ENCODE measurements at places on chromosomes 12 and 14.

- no peak for DNase-seq
Measured at GRCh38 chr12:6639151-6639801, 3.5 kb upstream of the LPAR5 start.

GRCh38 chr12:76183459-76184186, 99.1 kb upstream of the NAP1L1 start:
- DNase-seq: no peak

GRCh38 chr12:60174476-60174875, 578.6 kb downstream of the SLC16A7 start:
- no peak for DNase-seq

DNA sequence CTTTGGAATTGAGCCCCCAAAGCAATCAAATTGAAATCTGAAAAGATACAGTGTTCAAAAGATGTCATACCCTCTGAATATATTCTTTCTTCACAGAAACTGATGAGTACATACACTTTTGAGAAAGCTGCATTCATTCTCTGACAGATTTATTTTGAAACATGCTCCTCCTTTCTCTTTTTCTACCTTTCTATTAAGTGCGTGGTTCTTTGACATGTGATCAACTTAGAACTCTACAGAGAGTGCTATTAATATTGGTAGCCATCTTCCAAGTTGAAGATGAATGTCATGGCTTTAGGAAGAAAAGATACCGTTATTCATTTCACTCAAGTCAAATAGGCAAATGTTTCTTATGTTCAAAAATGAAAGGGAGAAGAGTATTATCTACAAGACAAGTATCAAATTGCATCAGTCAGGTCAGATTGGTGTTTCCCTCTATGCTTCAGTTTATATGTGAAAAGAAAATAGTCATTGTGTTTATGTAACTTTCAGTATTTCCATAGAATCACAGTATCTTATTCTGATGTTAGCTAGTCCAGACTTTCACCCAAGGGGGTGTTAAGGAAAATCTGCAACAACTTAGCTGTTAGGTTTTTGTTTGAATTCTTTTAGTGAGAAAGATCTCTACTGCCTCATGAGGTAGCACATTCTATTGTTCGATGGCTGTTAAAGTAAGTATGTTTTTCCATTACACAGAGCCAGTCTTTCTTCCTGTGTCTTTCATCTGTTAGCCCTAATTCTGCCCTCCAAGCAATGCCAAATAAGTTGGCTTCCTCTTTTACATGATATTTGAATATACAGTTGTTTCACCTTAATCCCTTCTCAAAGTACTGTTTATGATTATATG, 55.4 kb upstream of the GARIN2 start:
- no peak for DNase-seq

GRCh38 chr12:83386527-83387264, 700.0 kb downstream of the TMTC2 start:
- DNase-seq: no peak

DNA sequence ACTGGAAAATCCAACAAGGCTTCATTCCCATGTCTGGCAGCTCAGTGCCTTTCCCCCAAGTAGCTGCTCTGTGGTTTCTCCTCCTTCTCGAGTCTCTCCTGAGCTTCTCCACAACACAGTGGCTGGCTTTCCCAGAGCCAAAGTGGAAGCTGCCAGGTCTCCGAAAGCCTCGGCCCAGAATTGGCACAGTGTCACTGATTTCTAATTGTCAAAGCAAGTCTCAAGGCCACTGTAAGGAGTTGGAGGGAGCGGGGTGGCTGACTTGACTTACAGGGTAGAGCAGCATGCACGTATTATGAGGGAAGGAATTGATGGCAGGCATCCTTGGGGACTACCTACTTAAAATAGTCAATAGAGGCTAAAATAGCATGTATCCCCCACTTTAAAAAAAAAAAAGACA, 6.7 kb upstream of the CPNE8 start:
- DNase-seq: no peak

DNA sequence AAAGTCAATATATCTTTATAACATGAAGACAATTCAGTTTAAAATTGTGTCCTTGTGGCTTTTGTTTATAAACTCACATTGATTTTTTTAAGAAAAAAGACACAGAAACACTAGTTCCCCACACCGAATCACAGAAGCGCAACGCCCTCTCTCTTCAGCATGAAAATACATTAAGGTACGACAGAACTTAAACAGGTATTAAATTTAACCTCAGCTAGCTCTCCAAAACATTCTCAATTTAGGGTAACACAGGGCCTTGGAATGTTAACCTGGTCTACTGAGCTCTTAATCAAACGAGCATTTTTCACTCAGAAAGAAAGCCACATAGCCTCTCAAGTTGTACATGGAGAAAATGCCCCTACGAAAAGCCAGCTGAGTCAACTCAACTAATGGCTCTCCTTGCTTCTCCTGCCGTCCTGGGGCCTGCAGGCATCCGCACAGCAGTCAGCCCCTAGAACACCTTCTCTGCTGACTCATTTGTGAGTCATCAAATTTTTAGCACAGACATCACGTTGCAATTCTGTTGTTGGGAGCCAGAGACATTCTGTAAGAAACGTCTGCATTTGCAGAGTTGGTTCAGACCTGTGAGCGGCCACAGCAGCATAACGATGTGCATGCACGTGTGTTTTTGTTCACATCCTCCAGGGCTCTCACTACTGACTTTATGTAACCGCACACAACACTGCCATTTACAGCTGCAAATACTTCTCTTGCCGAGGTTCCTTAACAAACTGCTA, 141.6 kb downstream of the ITPR2 start:
- peak; percentile 25 for DNase-seq

- peak; percentile 46 for DNase-seq
Measured at GRCh38 chr12:12357719-12358461, 1.0 kb downstream of the BORCS5 start.

- DNase-seq: no peak
Measured at GRCh38 chr14:51776102-51776894, 84.1 kb upstream of the GNG2 start.

GRCh38 chr14:77310026-77310425, 10.7 kb downstream of the POMT2 start:
- DNase-seq: no peak

DNA sequence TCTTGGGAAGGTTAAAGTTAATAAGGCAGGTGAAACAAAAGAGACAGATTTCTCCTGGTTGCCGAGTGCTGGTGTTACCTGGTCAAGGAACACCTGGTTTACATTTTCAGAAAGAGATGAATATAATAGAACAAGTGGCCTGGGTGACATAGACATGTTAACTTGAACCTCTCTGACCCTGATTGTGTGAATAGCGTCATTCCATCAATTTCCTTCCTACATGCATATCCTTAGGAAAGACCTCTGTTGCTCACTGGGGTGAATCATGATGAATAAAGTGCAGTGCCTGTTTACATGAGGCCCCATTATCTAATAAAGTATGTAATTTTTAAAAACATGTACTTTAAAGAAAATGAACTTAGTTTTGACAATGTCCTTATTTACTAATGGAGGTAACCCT, 1822.9 kb upstream of the FLRT2 start:
- no peak for DNase-seq

- no peak for DNase-seq
Measured at GRCh38 chr14:81211844-81212243, 8.9 kb downstream of the GTF2A1 start.

DNA sequence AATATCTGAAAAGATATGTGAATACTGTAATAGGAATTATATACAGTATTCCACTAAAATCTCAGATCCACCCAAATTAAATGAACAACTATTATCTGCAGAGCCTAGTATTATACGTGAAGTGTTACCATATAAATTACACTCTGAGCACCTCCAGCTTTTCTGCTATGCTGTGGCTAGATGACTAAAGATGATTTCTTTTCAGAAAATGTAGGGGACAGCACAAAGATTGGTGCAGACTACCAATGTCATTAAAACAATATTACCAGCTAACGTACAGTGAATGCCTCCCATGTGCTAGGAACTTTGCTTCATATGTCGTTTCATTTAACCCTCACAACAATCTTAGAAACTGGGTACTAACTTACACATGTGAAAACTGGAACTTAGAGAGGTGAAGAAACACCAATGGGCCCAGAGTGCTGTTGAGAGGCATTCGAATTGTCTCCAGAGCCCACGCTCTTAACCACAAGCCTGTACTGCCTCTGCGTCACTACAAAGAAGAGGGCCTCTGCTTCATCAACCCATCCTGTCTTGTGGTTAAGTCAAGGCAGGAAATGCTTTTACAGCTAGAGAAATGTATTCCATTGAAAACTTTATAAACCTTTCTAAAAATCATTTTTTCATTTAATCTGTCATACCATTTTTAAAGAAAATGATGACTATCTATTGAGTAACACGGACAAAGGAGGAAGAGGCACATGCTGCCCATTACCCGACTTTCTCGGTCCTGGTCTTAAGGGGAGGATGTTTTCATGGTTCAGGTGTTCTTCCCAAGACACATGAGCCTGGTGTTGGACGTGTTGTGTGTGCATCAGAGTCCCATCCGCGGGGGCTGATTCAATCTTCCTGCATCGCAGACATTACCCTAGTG, 1.3 kb downstream of the GPR65 start:
- DNase-seq: no peak

GRCh38 chr14:23620177-23620702, 15.9 kb upstream of the DHRS2 start:
- no peak for DNase-seq

DNA sequence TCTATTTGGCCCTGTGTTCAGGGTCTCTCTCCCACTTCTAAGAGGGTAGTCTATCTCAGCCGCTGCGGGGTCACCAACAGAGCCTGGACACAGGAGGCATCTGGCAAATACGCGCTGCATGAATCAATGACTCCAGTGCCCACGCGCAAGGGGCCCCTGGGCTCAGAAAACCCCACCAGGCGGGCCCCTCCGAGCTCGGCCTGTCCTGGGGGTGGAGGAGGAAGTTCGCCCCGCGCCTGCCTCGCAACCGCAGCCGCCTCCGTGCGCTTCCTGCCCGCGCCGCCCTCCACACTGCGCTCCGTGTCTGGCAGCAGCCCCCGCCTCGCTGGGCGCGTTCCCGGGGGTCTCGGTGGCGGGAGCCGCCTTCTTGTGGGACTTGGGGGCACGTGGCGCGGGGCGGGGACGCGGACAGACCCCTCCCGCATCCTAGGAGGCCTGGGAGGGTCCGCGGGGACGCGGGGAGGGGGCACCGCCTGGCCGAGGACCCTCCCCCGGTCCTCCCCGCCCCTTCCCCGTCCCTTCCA, 811 bp upstream of the FBRSL1 start:
- DNase-seq: no peak

GRCh38 chr12:131102493-131102931, 148.8 kb downstream of the ADGRD1 start:
- no peak for DNase-seq

DNA sequence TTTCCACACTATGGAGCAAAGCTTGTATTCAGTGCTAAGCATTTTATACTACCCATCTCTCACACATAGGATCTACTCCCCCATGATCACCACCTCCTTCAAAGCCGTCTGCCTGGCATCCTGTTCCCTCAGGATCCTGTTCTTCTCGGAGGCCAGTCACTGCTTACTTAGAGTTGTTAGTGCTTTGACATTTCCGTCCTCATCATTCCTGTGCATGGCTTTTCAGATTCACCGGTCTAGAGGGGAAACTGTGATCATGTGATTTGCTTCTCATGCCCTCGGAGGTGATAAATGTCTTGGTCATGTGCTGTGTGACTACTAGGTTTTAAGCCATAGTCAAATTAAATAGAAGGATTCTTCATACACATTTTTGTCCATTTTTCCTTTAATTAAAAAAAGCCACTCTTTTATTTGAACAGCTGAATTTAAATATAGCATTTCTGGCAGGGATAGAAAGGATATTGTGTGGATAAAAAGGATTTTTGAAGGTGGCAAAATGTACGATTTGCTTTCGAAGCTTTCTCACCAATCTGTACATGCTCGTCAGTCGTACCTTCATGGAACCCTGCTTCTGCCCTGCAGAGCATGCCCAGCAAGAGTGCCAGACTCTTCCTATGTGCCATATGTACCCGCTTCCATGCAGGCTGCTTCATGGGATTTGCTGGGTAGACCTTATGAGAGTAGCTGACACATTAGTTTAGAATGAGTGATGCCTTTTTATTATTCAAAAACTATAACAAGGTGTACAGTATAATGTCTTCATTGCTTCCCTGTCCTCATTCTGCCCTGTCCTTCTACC, 53.3 kb downstream of the BMAL2 start:
- DNase-seq: no peak

DNA sequence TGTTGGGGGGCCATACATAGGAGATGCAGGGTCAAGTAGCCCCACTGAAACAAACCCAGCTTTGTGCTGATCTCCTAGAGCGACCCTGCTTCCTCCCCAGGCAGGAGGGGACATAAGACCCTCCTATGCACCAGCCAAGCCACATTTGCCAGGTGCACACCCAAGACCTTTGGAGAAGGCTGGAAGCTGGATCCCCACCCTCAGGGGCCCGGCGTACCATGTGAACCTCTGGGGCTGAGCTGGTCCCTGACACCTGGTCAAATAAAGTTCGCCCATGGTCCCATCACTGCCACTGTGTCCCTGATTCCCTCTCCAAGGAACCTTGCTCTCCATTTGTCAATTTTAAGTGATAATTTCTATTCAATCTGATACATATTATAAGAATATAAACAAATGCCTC, 162.1 kb upstream of the VASH1 start:
- no peak for DNase-seq

DNA sequence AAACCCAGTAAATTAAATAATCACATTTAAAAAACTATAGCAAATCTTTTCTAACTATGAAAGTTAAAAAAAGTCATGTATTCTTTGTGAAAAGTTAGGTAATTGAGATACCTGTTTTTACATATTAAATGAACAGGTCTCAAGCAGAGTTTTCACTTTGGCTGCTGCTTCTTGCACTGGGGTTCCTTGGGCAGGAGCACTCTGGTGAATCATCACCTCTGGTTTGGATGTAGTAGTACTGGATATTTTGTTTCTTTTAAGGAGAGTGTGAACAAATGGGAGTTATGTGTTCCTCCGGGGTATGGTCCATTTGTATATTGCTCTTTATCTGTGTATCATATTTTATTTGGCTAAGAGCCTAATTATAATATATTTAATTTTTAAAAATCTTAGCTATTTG, 82.7 kb downstream of the FUT8 start:
- DNase-seq: no peak

DNA sequence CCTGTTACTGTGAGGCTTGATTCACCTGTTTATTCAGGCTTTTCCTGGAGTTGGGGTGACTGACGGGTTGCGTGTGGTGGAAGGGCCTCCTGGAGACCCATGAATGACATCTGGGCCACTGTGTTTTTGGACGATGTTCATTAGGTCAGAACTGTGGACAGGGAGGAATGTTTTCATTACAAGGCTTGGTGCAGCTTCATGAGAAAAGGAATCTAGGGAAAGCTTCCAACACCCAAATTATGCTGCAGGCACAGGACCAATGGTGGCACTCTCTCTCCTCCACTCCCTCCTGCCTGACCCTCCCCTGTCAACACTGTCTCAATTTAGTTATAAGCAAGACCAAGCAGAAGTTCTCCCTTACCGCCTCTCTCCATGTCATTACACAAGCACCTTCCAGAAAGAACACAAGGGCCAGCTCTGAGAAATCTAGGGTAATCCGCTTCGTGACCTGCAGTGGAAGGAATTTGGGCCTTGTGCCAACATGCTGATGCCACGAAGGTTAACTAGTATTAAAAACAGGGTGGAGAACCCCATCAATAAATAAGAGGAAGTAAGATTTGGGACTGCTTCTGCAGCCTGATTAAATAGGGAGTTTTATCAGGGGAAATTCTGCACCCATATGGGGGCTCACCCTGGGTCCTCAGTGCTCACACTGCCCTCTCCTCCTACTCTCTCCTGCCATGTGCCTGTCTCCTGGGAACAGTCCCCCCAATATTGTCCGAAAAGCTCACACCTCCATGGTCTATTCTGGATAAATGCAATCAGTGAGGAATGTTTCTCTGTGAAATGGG, 200.3 kb downstream of the KTN1 start:
- no peak for DNase-seq

- DNase-seq: no peak
Measured at GRCh38 chr12:480831-481816, 21.4 kb downstream of the B4GALNT3 start.

GRCh38 chr12:64120568-64120967, 101.5 kb downstream of the KICS2 start:
- no peak for DNase-seq
